ENCODE measurements at places on chromosomes 12 and 14.

DNA sequence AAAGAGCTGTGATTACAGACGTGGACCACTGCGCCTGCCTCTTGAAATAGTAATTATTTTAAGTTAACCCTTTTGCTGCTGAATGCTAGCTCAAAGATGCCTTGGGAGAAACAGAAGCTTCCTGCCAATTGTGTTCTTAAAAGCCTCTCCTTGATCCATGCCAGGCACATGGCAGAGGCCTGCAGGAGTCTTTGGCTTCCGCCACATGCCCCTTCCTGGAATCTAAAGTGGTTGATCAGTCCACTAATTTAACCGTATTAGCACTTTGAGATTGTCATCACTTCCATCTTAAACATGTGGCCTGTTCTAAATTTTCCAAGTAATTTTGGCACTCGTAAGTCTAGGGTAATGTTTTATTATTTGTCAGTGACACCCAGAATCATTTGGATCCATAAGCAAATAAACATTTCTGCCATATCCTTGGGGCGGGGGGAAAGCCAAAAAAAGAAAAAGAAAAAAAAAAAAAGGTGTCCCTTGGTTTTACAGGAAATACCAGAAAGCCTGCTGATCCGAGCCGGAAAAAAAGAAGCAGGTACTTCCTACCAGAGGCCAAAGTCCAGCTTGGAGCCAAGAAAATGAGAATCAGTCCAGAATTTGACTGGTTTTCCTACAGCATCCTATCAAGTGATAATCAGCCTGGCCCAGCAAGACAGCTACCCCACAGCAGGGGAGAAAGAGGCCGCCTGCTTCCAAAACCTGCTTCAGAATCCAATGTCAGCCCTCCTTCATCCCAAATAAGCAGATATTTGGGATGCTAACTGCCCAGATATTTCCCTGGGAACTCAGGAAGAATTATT is 104.8 kb downstream of the KCNK10 start:
- DNase-seq, result no peak

DNA sequence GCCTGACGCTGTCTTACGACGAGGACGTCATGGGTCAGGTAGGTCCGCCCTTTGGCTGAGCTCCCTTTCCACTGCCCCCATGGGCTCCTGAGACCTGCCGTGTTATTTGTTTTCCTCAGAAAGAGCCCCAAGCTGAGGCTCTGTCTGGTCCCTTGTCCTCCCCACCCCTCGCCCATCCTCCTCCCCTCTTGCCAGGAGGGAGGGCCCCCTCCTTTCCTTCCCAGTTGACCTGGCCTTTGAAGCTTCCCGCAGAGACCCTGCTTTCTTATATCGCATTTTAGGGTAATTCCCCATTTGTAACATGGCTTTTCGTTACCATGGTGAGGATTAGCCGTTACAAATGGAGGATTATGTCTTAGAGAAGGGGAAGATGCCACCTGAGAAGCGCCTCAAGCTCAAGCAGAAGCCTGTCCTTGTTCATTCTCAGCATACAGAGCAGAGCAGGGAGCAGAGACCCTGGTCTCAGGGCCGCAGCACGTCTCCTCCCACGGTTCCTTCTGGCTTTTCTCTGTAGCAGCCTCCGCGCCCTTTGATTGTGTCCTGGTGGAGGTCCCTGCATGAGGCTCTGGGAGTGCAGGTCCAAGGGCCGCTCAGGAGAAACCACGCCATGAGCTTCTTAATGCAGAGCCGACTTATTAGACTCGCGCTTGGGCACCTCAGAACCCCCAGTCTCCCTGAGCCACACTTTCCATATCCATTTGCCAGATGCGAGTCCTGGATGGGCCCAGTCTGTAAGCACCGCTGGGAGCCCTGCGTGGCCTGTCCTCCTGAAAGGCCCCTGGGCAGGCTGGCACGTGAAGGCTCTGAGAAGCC is 47.2 kb downstream of the UBE3B start:
- no peak for DNase-seq

GRCh38 chr12:114447274-114447716 is 41.4 kb upstream of the TBX5 start:
- DNase-seq, result no peak

GRCh38 chr12:98870504-98870903 is 225.4 kb downstream of the APAF1 start:
- no peak for DNase-seq

GRCh38 chr14:95541346-95541745 is 6.5 kb downstream of the GLRX5 start:
- DNase-seq, result no peak

DNA sequence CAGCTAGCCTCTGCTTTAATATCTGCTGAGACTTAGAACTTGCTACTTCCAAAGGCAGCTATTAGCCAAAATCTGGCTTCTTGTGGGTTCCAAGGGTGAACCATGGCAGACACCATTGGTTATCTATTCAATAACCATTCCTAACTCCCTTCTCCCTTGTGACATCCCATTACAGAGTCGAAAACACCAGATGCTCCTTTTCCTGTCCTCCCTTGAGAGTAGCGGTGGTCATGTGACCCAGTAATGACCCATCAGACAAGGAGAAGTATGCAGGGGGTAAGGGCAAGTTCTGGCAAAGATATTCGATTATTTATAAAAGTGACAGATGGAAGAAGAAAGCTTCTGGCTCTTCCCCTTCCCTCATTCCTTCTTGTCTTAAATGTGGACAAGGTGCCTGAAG is 20.1 kb downstream of the TGFB3 start:
- no peak for DNase-seq

DNA sequence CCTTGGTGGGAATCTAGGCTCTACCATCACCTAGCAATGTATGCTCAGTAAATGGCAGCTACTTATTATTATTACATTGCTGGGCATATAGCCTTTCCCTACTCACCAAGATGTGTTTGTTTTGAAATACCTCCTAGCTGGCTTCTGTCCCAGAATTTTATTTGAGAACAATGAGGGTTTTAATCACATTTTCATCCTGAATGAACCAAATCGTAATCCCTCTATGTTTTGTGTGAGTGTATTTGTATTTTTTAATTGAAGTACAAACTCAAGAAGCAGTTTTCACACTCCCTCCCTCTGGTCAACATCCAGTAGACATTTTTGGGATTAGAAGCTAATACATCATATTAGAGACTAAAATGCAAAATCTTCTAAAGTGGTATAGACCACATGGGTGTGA is 7.6 kb downstream of the SLC7A8 start:
- DNase-seq, result no peak

- no peak for DNase-seq
Observed at GRCh38 chr14:33932576-33933345, 18.1 kb downstream of the EGLN3 start.

DNA sequence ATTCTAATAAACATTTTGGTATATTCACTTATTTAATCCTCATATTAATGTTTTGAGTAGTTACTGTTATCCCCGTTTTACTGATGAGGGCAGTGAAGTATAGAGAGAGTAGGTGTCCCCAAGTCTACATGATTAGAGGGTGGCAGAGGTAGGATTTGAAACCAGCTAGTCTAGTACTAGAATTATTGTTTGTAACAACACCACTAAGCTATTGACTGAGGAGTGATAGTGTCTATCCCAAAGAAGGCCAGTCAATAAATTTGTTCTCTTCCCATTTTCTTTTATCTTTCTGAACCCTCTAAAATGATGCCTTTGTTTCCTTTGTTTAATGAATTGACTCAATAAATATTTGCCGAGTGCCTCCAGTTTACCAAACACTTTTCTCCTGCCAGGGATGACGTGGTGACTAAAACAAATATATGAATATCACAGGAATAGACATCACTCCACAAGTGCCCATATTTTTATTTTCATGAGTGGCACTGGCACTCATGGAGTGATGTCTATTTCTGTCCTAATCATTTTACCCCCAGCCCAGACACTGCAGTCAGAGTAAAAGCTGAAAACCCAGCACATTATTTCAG is 247.5 kb downstream of the SLC16A7 start:
- no peak for DNase-seq

DNA sequence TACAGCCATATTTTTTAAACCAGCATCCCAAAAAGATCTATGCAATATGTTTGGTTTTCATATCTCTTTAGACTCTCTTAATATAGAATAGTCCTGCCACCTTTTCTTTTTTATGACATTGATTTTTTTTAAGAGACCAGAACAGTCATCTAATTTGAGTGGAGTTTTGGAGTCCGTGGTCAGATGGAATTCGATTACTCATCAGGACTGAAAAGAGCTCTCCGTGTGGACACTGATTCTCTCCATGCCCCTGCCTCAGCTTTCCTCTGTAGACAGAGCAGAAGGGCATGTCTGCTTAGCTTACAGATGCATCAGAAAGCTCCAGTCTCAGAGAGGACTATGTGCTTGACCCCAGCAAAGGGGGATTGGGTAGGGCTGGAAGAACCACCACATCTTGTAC is 27.8 kb downstream of the SMCO2 start:
- DNase-seq, result no peak

GRCh38 chr14:97166497-97166896 is 369.3 kb downstream of the VRK1 start:
- DNase-seq, result no peak

DNA sequence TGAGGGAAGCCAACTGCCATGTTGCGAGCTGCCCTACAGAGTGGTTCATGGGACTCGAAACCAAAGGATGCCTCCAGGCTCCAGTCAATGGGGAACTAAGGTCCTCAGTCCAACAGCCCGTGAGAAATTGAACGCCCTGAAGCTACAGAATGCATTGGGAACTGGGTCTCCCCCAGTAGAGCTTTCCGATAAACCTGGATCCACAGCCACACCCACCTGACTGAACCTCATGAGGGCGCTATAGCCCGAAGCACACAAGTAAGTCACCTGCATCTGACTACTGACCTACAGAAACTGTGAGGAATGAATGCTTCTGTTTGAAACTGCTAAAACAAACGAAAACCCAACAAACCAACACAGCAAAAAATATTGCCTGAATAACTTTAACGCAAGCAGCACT is 1297.7 kb downstream of the AACS start:
- no peak for DNase-seq

- DNase-seq, result no peak
Observed at GRCh38 chr12:103821773-103822172, 19.3 kb downstream of the NT5DC3 start.

DNA sequence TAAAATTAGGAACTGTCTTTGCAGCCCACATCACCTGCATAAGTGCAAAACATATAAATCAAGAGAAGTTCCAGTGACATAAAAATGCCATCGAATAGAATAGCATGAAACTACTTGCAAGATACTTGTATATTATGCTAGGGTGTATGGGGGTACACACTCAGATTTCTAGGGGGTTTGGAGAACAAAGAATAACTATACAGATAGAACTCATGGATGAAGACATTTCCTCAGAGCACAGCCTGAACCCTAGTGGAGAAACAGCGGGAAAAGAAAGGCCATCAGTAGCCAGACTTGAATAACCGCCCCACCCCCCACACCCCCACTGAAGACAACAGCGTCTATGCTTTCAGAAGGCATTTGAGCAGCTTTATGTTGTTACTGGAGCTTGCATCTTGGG is 425.8 kb downstream of the NPAS3 start:
- no peak for DNase-seq

DNA sequence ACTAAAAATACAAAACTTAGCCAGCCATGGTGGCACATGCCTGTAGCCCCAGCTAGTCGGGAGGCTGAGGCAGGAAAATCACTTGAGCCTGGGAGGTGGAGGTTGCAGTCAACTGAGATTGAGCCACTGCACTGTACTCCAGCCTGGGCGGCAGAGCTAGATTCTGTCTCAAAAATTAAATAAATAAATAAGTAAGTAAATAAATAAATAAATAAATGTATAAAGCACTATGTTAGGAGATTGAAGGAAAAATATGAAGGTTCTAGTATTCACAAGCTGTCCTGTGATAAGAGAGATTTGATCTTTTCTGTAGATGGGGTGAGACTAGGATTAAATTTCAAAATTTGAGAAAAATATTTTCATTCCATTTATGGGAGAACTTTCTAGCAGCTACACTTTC is 5.7 kb downstream of the DNAJC22 start:
- no peak for DNase-seq

DNA sequence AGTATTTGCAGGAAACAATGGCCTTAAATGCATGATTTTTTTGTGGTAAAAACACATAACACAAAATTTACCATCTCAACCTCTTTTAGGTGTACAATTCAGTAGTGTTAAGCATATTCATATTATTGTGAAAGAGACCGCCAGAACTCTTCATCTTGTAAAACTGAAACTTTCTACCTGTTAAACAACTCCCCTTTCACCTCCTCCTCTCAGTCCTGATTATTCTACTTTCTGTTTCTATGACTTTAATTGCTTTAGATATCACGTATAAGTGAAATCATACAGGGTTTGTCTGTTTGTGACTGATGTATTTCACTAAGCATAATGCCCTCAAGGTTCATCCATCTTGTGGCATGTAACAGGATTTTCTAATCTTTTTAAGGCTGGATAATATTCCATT is 353.4 kb downstream of the ADAMTS20 start:
- DNase-seq, result no peak

DNA sequence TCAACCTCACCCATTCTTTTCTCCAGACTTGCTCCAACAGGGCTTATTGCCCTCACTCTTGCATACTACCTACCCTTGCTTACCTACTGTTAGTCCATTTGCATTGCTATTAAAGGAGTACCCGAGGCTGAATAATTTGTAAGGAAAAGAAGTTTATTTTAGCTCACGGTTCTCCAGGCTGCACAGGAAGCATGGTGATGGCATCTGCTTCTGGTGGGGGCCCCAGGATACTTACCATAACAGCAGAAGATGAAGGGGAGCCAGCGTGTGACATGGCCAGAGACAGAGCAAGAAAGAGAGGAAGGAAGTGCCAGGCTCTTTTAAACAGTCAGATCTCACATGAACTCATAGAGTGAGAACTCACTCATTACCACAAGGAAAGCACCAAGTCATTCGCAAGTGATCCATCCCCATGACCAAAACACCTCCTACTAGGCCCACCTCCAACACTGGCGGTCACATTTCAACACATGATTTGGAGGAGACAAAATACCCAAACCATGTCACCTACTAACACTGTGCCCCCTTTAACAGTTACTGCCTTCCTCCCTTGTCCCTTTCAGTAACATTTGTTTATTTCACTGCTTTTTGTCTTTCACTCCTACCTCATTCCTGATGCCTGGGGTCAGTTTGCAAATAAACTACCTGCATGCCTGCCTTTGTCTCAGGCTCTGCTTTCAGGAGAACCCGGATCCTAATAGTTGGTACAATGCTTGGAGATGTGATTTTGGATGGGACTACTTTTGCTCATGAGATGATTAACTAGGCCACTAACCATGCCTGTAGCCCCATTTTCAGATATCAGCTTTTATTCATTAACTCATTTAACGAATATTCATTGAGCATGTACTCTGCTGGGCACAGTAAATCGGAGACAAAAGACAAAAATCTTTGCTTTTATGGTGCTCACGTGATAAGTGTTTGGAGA is 41.6 kb upstream of the CSRP2 start:
- DNase-seq, result no peak

GRCh38 chr12:106918746-106919145 is 37.0 kb upstream of the TMEM263 start:
- DNase-seq, result no peak

- no peak for DNase-seq
Observed at GRCh38 chr12:69583203-69583602, 2.1 kb upstream of the CCT2 start.
